ENCODE measurements at places on chromosomes 5 and 9. TPM values are rescaled to one million over a fixed set of nuclear protein-coding genes. Genes with fewer than 3 reads are reported as not detected.

DNA sequence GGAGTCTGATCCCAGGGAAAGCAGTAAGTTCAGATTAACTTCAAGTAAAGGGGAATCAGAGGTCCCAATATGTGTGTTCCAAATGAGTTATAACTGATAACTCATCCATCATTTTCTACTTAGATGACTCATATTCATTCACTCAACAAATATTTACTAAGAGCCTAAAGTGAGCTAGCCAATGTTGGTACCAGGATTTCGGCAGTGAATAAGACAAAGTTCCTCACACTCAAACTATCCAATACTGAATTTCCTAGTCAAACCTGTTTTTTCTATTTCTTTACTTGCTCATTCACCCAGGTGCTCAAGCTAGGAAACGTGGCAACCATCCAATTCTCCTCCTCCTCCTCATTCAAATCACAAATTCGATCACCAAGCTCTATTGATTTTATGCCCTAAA, 25.8 kb downstream of the FBXW2 start:
- DNase-seq: no peak

DNA sequence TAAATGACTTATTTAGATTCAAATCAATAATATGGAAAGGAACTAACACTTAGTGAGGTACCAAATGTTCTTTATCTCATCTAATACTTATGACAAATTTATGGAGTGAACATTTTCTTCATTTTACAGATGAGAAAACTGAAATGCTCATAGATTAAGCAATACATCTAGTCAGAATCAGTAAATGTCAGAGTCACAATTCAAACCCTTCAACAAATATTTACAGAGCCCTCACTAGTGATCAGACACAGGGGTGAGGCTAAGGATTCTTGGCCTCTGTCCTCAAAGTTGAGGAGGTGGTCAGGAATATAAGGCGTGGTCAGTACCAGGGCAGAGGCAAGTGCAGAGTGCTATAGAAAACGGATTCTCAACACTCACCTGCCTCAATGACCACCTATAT, 29.5 kb upstream of the ARSB start:
- DNase-seq: no peak

DNA sequence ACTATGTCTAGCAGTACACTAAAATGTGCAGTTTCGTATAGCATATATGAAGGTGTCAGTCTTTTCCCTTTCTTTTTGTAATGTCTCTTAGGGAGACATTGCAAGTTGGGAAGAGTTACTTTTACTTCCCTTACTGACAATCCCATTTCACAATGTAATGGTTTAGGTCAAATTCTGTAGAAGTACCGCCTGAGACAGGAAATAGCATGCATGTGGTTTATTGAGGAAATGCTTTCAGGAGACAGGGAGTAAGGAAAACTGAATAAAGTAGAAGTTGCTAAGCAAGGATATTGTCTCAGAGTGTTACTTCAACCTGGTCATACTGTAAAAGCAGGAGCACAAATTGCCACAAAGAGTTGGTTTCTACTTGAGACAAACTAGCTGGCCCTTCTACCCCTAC, 32.1 kb upstream of the MSANTD3 start:
- DNase-seq: no peak

DNA sequence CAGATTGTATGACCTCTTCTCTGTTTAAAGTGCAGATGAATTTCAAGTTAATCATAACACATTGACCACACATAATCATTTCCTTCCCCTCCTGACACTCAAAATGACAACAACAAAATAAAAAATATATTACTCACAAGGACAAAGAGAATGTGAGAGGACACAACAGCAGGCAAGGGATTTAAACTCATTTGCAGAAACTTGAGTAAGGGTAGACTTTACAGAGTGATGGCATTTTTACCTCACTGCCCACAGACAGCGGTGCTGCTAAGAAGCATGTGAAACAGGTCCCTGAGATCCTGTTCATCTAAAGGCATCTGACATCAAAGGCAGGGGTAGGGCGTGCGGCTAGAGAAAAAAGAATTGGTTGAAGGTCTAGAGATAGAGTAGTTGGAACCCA, 99.0 kb downstream of the TRIM36 start:
- DNase-seq: no peak

GRCh38 chr5:111726986-111727385, 30.0 kb downstream of the NREP start:
- no peak for DNase-seq

DNA sequence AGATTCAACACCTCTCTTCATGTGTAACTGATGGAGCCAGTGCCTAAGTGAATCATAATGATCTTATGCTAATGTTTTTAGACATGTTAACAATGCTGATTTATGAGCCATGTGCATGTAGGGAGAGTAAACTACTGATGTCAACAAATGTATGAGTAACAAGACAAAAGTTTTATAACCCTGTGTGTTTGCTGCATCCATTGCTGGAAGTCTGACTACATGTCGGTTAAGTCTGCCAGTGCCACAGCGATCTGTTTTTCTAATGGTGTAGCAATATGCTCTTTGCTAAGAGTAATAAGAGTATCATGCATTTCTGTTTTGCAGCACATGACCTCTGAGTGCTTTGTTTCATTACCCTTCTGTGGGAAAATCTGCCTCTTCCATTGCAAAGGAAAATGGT, 26.4 kb upstream of the TMOD1 start:
- DNase-seq: no peak

DNA sequence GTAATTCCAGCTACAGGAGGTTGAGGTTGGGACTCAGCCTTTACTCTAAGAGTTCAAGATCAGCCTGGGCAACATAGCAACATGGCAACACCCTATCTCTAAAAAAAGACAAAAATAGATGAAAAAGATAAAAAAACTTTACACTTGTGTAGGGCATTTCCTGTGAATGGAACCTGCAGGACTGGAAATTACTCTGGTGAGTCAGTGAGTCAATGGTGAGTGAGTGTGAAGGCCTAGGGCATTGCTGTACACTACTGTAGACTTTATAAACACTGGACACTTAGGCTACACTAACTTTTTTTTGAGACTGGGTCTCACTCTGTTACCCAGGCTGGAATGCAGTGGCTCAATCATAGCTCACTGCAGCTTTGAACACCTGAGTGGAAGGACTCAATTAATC, 19.5 kb upstream of the ARSI start:
- DNase-seq: no peak

- no peak for DNase-seq
These were observed 327.2 kb downstream of the ZSWIM6 start for GRCh38 chr5:61659221-61659696.

DNA sequence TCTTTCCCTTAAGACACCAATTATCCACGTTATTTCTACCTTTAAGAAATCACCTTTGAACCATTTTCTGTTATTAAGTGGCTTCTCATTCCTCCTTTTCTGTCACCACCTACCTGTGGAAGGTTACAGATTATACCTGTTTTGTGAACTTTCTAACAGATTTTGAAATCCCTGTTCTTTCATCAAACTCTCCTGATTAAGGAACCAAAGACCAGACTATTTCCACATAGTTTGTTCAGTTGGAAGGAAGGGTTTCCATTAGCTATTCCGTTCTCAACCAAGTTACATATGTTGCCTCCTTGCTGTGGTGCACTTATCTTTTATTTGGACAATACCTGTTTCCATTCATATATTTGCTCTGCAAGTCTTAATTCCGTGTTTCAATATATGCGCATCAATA, 343.6 kb downstream of the ADGRV1 start:
- DNase-seq: no peak

GRCh38 chr5:385321-385720, 57.7 kb upstream of the EXOC3 start:
- no peak for DNase-seq

DNA sequence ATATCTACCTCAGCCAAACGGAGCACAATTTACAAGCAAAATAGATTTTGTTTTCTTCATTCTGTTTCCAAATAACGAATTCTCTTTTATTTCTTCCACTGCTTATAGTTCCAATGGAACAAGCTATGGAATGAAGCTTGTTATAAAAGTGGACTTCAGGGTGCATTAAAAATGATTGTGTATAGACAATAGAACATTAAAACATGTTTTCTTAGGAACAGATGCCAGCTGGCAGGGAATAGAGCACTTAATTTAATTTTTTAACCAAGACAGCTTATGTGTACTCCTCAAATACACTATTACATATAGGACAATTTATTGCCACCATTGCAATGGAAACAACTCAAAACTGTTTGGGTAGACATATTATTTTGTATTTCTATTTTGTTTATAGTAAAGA, 860.1 kb upstream of the TYRP1 start:
- no peak for DNase-seq

DNA sequence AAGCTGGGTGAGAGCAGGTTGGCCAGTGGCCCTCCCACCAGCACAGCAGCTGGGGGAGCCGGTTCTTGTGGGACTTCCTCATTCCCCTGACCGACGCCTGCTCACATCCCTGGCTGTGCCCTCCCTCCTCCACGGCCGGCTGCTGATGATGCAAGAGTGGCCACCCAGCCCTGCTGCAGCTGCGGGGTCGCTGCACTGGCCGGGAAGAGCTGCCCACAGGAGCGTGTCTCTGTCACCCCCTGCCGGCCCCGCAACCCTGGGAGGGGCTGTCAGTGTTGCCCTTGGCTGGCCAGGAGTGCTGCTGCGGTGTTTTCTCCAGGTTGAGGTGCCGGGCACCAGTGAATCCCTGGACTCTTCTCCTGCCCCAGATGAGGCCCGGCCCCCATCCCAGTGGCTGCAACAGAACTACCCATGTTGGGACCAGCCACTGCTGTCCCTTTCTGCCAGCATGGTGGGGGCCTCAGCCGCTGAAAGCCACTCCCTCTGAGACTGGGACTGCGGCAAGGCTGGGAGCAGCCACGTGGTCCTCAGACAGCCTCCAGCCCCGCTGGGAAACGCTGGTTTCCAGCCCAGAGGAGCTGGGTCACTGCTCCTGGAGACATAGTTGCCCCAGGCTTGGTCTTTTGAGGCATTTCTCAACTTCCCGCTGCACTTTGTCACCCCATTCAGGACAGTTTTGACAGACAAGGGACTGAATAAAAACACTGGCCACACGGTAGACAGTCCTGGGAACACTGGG, 739 bp downstream of the CARD9 start:
- DNase-seq: no peak

Gene TNIP1
- total RNA-seq: 287 TPM

Gene TMEM171
- not detected for total RNA-seq

Gene UIMC1
- 57.0 TPM for total RNA-seq

Gene RAD17
- total RNA-seq: 22.0 TPM

Gene RIC1
- total RNA-seq: 20.9 TPM

Gene RPL7A
- total RNA-seq: 2,463 TPM

Gene CARD19
- total RNA-seq: 41.7 TPM
